Activated naive CD4-positive, alpha-beta T cell (primary cell): ENCODE measurements at places on chromosomes 11 and 22.

DNA sequence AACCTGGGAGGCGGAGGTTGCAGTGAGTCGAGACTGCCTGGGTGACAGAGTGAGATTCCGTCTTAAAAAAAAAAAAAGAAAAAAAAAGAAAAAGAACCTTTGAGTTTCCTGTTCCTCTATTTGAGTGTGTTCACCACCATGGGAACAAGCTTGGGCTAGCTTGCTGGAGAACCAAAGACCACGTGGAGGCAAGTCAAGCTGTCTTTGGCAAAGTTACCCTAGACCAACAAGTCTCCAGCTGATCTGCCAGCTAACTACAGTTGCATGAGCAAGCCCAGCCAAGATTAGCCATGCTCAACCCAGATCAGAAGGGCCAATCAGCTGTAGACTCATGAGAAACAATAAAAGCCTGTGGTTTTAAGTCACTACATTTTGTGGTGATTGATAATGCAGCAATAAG lies 29.7 kb downstream of the SLN start:
- no peak for DNase-seq

DNA sequence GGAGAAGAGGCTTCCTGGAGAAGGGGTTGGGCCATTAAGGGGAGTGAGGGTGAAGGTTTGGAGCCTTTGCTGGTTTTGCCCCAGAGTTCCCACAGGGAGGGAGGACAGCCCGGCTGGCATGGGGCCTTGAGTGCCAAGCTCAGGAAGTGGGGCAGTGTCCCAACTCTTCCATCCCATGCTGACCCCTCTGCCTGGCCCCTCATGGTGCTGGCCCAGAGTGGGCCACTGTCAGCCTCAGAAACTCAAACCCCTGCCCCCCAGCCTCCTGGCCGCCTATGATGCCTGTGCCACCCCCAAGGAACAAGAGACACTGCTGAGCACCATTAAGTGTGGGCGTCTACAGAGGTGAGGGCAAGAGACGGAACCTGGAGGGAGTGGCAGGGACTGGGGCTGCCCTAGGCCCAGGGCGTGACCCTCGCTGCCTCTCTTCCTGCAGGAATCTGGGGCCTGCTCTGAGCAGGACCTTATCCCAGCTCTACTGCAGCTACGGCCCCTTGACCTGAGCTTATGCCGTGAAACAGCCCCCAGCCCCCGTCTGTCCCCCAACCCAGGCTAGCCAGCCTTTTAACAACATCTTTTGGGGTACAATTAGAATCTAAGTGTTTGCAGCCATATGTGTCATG lies 5.4 kb downstream of the MUS81 start:
- no peak for DNase-seq

DNA sequence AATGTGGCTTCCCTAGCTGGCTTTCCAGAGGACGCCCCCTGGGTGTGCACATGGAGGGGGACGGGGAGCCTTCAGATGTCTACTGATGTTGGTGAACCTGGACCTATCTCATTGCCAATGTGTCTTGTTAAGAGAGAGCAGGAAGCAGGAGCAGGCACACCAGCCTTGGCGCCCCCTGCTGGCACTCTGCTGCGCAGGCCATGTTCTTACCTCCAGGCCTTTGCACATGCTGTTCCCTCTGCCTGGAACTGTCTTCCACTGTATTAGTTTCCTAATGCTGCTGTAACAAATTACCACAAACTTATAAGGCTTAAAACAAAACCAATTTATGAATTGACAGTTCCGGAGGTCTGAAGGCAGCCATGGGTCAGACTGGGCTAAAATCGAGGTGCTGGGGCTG lies 23.6 kb upstream of the MN1 start:
- DNase-seq: no peak

- no peak for DNase-seq
Measured at GRCh38 chr22:29265929-29266328, 1.9 kb downstream of the RHBDD3 start.

DNA sequence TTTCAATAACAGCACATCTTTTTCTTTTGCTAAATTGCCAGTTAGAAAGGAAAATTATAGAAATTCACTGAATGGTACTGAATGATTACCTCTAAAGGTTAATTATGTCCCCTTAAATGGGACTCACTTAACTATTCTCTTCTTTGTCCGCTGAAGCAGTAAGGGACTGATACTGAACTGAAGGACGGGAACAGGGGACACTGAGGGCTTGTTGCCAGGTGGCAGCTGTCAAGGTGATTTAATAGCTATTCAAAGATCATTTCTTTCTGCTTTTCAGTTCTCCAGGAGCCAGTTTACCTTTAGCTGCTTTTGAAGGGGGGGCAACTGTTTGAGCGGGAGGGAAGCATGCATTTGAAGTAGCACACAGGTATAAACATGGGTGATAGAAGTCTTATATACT lies 325.4 kb upstream of the CCDC90B start:
- no peak for DNase-seq

DNA sequence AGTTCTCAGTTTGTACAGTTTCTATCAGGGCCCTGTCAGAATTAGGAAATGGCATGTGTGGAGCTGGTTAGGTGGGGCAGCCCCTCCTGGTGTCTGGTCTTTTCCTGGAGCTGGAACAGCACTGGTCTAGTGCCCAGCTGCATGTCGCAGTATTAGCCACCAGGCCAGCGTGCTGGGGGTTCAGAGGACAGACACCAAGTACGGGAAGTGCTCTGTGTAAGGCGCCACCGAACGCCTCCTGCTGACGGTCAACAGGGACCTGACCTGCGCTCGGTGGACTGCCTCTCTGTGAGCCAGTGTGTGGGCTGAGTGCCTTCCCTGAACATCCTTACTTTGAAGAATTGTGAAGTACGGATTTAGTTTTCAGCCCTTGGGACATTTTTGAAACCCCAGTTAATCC lies 33.9 kb downstream of the AP2A2 start:
- DNase-seq: no peak

GRCh38 chr11:57983191-57983590 lies 40.5 kb upstream of the OR9Q1 start:
- no peak for DNase-seq

- DNase-seq: no peak
Measured at GRCh38 chr11:76249195-76249741, 43.0 kb upstream of the WNT11 start.

GRCh38 chr22:36129486-36130388 lies 30.8 kb downstream of the APOL3 start:
- no peak for DNase-seq

GRCh38 chr11:102139081-102139498 lies 28.8 kb downstream of the YAP1 start:
- no peak for DNase-seq

DNA sequence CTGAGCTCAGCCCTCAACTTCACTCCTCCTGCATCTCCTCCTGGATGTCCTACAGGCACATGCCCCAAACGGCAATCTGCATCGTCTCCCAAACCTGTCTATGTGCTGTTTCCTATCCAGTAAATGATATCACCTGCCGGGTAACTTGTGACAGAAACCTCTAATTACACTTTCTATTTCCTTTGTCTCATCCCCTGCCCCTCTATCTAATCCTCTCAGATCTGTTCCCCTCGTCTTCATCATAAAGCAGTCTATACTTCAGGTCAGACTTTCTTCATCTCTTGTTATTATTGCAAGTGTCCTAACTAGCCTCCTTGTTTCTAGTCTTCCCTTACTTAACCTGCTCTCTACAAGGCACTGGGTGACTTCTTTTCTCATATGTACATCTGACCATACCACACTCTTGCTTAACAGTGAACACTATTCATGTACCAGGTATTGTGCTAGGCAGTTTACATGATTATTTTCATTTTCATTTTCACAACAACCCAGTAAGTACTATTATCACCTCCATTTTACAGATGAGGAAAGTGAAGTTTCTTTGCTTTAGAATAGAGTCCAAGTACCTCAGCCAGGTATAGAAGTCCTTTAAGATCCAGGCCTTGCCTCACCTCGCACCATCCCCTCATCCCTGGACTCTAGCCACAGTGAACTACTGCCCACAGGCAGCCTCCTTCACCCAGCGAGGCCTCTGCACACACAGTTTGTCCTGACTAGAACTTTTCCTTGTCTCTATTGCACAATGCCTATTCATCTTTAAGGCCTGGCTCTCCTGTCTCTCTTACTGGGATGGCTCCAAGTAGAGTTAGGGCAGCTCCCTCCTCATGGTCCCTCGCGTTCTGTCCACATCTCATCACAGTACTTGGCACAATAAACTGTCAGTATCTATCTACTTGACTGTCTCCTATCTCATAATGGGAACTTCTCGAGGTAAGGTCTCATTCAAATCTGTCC lies 22.1 kb upstream of the UCP3 start:
- no peak for DNase-seq

DNA sequence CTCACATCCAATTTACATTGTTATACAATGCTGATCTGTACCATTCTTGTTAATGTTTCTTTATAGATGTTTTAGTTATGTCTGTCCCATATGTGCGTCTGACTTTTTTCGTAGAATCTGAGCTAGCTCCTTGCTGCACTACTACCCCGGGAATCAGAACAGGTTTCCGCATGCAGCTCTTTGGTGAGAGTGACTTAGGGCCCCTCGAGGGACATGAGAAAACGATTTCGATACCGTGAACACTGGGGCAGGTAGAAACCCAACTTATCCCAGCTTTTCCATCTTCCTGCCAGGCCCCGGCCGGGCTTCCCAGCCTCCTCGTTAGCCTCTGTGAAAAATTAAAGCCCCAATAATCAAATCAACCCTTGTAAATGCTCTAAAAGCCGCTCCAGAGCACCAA lies 23.4 kb upstream of the PKNOX2 start:
- DNase-seq: no peak

DNA sequence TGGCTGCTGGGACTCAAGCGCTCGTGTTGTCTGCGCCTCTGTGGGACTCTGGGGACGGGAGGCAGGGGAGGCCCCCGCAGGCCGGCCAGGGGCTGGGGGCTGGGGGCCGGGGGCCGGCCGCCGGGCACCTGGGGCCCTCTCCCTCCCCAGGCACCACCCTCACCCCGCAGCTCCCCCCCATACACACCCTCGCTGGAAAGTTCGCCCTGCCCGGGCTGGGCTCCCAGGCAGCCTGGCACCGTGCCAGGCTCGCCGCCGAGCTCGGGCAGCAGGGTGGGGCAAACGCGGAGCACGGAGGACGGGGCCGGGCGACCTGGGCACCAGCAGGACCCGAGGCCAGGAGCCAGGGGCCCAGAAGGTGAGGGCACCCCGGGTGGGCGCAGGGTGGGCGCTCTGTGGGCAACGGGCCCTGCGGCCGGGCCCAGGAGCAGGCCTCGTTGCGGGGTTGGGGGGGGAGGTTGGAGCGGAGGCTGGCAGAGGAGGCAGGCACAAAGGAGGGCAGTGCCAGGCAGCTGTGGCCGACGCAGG lies 76.7 kb upstream of the WNT7B start:
- DNase-seq: no peak

DNA sequence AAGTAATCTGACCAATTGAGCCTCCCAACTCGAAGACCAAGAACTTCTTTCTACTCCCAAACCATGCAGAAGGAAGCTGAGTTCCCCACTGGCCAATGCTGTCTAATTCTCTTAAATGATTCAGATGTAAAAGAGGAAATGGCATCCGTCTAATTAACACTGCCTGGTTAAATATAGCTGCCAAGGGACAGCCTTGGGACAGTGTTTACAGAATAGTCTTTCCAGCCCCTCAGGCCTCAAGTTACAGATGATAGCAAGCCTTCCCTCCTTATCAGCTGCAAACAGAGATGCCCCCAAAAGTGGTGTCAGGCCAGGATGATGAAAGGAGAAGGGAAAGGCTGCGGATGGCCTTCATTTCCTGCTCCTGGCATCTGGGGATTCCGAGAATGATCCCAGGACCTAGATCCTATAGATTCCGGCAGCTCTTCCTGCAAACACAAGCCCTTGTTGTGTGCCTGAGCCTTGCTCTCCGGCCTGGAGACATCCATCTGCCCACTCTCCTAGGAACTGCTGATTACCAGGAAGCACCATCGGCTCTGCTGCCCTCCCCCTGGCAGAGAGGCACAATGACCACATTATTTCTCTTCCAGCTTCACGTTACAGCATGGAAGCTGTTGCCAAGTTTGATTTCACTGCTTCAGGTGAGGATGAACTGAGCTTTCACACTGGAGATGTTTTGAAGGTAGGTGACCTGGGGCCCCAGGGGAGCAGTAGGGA lies 13.5 kb upstream of the TMA7B start:
- DNase-seq: no peak

DNA sequence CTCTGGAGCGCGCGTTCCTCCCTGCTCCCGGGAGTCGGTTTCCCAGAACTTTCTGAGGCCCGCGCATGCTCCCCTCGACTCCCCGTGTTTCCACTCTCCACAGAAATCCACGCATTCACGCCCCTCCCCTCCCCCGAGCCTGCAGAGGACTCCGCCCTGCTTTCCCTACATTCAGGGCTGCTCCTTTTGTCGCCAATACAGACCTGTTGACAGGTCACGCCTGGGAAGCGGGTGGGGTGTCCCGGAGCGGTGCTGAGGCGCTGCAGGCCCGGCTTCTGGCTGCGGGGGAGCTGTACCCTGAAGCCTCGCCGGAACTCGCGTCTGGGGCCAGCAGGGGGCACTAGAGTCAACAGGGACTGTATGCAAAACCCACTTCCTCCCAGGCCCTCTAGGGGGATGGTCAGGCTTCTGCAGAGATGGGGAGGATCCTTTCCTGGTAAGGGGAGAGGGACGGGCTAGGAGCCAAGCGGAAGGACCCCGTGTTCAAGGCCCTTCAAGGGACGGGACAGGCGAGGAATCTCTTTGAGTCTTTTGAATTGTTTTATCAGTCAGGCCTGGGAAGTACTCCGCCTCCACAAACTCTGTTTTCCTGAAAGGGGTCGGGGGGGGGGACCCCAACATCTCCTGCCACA lies at the start of gene PRAME:
Gene PRAME, minus strand, starts transcription at position 294 of the 632 bp plus-strand sequence. CDS start 2,433 bp downstream, outside the sequence.
- DNase-seq: peak; percentile 8

DNA sequence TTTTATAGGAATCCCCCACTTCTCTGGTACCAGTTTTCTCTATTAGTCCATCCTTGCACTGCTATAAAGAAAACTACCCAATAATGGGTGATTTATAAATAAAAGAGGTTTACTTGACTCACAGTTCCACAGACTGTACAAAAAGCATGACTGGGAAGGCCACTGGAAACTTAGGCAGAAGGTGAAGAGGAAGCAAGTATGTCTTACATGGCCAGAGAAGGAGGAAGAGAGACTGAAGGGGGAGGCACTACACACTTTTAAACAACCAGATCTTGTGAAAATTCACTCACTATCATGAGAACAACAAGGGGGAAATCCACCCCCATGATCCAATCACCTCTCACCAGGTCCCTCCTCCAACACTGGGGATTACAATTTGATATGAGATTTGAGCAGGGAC lies 68.9 kb upstream of the GNAZ start:
- DNase-seq: no peak

DNA sequence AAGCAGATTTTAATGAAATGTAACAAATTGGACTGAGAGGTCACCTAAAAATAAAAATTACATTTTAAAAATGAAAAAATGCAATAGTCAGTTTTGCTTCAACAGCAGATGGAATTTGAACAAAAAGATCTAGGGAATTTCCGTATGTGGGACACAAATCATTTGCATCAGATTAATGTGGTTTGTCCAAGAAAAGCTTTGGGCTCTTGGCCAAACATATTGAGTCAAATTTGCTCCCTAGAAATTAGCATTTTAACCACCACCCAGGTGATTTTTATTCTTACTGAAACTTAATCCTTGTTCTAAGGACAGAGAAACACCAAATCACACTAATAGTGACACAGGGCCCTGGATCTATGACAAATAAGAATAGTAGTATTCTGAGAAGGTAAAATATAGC lies 1477.8 kb downstream of the FAM181B start:
- DNase-seq: no peak

GRCh38 chr11:44258190-44258489 lies 51.8 kb downstream of the ALX4 start:
- DNase-seq: no peak

- DNase-seq: no peak
Measured at GRCh38 chr22:25420471-25420924, 144.0 kb upstream of the GRK3 start.

- no peak for DNase-seq
Measured at GRCh38 chr11:131889760-131890581, 519.6 kb downstream of the NTM start.

GRCh38 chr11:117396970-117397369 lies 69.3 kb downstream of the CEP164 start:
- no peak for DNase-seq
